Activated naive CD4-positive, alpha-beta T cell treated with anti-CD3 and anti-CD28 coated beads, Interleukin-2, amount 50 U/mL, for 16 hours (primary cell): ENCODE measurements at places on chromosomes 16 and 17.

GRCh38 chr17:77800816-77801215, 157.7 kb upstream of the TNRC6C start:
- no peak for DNase-seq

- DNase-seq: peak; percentile 61
These were observed 20.8 kb downstream of the GGA3 start for GRCh38 chr17:75240394-75241142.

- DNase-seq: no peak
These were observed 70.9 kb downstream of the GNAO1 start for GRCh38 chr16:56262148-56262547.

DNA sequence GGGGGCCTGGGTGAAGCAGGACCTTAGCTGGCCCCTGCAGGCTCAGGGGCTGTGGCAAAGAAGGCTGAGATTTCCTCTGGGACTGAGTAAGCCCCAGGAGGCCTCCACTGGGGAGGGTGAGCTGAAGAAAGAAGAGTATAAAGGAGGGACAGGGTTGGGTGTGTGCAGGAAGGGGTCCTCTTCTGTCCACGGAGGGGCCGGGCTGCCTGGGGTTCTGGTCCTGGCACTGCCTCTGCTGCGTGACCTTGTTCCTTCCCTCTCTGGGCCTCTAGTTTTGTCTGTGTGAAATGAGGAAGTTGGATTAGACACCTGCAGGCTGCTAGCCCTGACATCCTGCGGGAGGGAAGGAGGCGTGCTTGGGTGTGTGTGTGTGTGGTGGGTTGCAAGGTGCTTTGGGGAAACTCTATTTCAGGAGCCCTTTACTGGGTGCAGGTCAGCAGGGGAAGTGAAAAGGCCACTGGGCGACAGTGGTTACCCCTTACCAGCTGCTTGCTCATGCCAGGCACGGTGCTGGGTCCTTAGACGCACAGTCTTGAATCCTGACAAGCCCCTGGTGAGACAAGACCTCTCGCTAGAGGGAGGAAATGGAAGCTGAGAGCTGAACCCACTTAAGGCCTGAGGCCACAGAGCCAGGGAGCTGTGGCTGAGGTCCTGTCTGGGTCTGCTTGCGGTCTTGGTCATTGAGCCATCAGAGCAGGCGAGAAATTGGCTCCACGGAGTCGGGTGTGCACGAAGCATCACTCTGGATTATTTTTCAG, 60.7 kb downstream of the OR1D5 start:
- no peak for DNase-seq
